RPMI8226 (cell line): ENCODE measurements at places on chromosomes 11 and 22.

GRCh38 chr11:16321148-16321547 is 35.2 kb downstream of the SOX6 start:
- no peak for DNase-seq

DNA sequence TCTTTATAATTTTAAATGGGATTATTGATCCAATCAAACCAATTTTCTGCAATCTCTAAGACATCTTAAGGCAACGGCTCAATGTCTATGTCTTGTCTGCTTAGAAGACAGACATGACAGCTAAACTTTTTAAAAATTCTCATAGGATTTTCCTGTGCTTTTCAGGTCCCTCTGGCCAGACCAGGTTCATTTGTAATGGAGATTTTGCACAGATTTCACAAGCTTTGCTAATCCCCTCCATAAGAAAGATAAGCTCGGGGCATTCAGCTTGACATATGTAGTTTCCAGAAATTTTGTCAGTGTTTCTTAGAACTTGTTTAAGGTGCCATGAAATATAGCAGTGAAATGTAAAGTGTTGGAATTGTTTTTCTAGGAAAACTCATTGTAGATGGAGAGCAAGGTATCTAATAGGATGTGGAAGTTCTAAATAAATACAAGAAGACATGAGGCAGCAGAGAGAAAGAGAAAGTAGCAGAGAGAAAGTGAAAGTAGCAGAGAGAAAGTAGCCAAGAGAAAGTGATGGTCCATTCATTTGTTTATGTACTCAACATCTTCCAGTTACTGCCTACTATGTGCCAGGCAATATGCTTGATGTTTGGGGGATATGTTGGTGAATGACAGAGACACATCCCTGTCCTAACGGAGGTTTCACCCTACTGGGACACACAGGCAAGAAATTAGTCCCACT is 219.1 kb upstream of the ARHGAP42 start:
- DNase-seq, result no peak

DNA sequence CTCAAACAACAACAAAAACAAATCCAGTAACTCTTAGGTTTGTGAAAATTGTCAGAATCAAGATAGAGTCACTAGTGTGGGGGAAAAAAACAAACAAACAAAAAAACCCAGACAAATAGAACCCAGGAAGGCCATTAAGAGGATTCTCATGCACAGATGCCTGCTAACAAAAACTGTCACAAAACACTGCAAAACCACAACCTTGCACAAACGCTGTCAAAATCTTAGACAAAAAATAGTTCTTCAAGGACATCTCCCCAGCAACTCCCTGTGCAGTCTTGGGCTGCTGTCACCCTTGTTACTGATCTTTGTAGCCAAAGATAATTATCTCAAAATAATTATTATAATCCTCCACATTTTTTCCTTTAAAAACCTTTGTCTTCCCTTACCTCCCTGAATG is 4.6 kb upstream of the ZBED5 start:
- DNase-seq, result no peak

DNA sequence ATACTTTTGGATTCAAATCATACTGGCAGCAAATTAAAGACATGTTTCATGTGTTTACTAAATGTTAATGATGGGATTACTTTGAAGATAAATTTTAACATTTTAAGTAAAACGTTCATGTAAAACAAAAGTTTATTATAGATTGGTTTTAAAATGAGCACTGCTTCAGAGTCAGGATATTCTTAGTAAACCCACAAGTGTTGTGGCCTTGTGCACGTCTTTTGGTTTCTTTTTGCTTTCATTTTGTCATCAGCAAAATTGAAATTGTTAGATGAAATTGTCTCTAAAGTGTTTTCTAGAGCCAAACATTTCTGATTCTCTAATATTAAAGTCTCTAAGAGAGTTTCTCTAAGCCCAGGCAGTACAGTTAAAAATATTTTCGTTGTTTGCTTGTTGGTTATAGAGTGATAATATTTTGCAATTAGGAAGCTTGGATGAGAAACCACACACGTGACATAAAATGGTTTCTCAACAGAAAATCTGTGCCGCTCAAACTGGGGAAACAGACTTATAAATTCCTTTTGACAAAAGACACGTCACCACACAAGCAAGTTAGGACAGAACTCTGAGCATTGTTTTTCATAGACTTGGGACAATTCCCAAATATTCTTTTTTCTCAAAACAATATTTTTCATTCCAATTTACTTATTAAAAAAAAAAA is 164.4 kb downstream of the TEAD1 start:
- DNase-seq, result no peak

DNA sequence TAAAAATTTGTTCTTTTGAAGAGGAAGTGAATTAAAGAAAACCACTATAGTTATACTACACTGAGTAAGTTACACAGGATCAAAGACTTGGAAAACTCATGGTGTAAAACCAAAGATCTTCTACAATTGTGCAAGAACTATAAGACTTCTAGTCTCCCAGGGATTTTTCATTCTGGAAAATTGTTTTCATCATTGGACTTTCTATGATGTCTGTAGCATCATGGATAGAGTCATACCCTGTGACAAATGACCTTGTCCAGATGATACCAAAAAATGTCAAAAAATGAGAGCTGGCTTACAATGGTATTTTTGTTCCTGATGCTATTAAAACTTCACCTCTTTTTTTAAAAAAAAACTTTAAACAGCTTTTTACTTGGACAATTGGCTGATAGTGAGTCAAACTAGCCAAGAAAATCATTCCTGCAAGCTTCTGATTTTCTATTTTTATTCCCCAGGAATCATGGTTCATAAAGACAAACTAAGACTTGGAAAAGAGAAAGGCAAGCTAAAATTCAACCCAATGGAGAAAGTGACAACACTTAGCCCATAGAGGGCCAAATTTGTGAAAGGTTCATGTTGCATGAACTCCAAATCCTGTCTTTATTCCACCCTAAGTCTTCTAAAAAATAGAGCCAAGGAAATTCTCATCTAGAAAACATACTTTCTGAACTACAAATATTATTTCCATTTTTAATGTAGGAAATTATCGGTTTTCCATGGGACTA is 30.7 kb downstream of the ME3 start:
- no peak for DNase-seq

DNA sequence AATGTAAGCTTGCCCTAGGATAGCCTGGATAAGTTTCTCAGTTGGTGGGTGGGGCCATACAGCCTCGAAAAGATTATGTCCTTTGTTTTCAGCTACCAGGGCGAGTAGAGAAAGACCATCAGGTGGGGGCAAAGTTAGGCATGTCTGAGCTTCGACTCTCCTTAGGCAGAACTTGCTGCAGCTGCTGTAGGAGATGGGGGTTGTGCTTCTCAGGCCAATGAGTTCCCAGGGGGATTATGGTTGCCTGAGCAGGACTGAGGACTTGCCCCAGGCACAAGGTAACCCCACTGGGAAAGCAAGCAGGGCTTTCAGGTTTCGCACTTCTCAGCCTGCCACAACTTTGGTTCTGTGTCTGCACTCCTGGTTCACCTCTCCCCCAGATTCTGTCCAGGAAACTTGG is 173.4 kb upstream of the SESN3 start:
- no peak for DNase-seq

- DNase-seq, result peak; percentile 60
These were observed 262.5 kb downstream of the DCDC1 start for GRCh38 chr11:31106968-31107576.

DNA sequence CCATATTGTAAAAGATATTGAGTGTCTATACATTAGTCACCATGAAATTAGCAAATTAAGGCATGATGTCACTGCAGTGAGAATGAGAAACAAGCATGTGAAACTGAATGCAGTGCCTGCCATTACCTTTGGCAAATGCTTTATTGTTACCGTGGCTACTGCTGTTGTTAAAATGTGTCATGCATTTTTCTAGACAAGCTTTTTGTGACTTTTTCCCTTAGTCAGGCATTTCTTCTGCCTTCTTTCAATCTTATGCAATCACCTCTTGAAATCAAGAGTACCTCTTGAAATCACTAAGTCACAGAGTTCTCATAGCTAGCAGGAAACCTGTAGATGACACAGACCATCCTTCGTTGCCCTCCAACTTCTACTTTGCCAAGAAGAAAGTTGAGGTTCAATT is 461.7 kb upstream of the TENM4 start:
- DNase-seq, result no peak

- peak; percentile 78 for DNase-seq
These were observed 25.1 kb upstream of the RELT start for GRCh38 chr11:73350908-73351636.
